ENCODE measurements at places on chromosomes 3 and 15.

GRCh38 chr3:9690451-9691450, 12.9 kb upstream of the CPNE9 start:
- no peak for DNase-seq

DNA sequence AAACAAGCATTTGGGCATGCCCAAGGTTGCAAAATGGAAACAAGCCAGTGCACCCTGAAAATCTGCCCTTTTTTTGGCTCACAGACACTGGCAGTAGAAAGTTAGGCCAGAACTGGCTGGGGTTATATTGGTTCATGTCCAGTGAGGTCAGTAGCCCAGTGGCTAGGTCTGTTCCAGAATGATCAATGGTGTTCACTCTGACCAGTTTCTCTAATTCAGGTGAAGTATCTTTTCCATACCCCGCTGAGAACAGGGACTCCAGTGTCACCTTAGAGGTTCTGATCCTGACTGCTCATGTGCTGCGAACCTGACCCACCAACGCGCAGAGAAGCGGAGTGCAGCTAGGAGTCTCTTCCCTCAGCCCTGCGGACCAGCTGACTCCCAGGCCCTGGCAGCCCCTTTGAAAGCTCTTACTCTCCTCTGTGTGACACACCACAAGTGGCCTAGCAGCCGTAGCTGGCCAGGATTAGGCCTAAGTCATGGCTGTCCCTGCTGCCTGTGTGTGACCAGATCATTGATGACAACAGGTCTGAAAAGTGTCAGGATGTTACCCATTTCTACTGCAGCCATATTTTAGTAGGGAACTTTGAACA, 123.5 kb downstream of the GHSR start:
- no peak for DNase-seq

DNA sequence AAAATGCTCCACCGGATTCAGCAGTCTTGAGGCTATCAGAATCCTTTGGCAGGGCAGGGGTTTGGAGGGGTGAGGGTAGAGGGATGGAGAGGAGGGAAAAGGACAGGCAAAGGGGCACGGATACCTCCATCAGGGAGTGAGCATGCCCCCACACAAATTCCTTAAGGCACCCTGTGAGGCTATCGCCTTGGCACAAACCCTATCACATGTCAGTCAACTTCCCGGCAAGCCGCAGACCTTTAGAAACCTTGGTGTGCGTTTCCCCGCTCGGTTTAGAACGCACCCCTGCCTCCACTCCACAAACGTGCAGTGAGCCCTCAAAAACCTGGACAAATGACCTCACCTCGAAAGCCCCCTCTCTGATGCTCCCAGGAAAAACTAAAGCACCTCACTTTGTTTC, 422 bp upstream of the SETMAR start:
- no peak for DNase-seq

GRCh38 chr3:151971814-151972579, 98.6 kb downstream of the SUCNR1 start:
- DNase-seq = no peak

DNA sequence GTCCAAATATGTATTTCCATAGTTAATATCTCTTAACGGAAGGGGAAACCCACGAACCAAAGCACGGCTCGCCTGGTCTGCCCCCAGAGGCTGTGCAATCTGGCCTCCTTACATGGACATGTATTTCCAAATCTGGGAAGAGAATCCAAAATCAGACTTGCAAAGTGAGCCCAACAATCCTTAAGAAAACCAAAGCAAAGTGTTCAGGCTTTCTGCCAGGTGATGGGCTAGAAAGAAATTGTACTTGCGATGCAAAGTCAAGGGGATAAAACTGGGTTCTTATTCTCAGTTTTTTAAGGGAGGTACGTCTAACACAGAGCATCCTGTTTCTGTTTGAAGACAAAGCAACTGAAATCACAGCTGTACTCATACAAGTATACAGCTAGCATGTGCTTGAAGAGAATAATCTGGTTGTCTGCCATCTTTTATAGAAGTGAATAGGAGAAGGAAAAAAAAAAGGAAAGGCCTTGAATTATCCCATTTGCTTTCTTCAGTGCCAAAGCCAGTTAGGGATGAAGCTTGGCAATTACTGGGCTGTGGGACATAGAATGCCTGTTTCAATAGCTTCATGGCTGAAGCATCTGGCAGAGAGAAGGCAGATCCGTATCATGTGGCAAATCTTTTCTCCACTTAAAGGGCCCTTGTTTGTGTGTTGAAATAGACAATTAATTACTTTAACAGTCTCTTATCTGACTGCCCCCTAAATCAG, 48.4 kb downstream of the LRIG1 start:
- no peak for DNase-seq

DNA sequence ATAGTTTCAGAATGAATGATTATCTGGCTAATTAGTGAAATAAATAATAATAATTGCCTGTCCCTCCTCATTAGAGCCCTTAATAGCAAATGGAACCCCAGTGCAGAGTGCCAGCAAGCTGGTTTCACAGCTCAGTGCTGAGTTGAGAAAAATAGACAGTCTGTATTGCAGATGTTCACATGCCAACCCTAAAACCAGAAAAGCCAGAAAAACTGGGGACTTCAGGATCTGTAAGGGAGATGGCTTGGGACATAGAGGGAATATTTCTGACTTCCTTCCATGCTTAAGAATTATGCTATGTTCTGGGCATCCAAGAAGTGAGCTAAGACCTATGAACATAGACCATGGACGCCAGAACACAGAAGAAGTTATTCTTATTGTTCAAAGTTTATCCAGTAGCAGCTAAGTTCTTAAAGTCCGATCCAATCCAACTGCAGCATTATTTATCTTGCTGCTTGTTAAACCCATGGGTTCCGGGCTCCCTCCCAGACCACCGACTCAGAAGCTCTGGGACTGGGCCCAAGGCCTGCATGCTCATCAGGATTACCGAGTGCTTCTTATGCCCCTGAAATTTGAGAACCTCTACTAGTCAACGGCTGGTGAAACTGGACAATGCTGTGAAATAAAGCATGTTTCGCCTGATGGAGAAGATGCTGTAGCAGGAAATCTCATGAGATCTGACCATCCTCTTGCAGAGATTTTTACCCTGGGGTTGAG, 158.3 kb downstream of the FOXB1 start:
- DNase-seq = no peak

GRCh38 chr3:149317072-149317471, 16.4 kb downstream of the TM4SF18 start:
- DNase-seq = no peak

All from AG04449 (cell line).